ENCODE measurements at places on chromosomes 12 and 14.
A peak's percentile ranks its signal among the peaks of the same experiment; 100 is the strongest.

GRCh38 chr14:61563162-61563511 lies 132.2 kb upstream of the HIF1A start:
- no peak for DNase-seq

- DNase-seq, result no peak
Measured at GRCh38 chr12:26091822-26092221, 33.0 kb downstream of the BHLHE41 start.

GRCh38 chr12:63845726-63846125 lies 1.2 kb downstream of the SRGAP1 start:
- no peak for DNase-seq

DNA sequence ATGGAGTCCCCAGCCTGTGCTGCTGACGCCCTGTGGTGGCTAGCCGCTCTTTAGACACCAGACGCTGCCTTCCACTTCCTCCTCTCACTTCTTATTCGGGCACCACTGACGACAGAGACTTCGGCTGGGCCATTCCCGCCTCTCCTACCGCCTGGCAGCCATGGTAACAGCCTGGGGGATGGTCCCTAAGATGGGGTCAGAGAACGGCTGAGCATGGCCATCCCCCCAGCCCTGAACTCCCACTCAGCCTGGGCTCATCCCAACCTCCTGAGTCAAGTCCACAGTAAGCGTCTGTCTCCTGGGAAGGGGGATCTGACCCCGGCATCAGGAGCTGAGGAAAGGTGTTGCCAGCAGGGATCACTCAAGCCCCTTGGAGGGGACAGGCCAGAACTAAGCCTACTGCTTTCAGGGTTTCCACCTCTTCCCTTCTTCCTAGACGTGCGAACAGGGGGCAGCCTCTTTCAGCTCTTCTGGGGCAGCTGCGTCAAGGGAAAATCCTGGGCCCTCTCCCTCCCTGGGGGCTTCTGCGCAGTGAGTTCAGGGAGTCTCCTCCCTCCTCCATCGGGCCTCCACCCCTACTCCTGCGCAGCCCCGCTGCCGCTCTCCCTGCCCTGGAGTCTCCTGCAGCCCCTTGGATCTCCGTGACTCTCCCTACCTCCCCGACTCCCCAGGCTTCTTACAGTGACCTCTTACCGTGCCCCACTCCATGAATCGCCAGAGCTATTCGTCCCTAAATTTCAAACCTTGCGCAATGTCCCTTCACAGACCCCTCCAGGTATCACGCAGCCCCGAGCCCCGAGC lies 643 bp upstream of the TAMALIN start:
- DNase-seq, result no peak

- no peak for DNase-seq
Measured at GRCh38 chr14:63941023-63941422, 88.2 kb downstream of the SYNE2 start.

GRCh38 chr12:82705774-82706173 lies 19.1 kb downstream of the TMTC2 start:
- no peak for DNase-seq

DNA sequence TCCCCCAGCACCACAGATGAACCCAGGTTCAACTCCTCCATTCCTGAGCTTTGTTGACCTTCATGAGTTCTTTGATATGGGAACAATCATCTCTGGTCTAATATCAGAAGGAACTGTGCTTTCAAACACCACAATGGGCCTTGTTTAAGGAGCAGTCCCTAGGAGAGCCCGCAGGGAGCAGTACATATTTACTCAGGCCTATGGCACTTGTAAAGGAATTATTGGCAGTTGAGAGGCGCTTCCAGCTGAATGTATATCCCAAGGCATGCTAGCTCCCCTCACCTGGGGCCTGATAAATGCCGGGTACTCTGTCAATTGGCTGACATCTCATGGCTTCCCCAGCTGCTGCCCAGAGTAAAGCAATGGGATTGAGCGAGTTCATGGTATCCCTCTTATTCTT lies 76.2 kb downstream of the ZFP36L1 start:
- DNase-seq, result no peak

DNA sequence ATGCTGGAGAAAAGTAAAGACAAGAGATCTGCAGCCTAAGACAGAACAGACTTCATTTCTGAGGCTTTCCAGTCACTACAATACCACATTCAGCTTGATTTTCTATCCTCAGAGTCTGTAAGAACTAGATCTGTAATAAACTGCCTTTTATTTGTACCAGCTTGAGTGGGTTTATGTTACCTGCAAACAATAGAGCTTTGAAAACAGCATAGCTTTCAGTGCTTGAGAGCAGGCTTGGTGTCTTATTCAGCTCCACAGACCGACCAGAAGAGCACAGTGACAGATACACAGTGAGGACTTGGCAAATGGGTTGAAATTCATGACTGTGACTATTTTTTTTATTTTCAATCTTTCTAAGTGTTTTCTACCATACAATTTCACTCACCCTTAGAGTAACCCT lies 207.8 kb upstream of the OTX2 start:
- DNase-seq, result no peak

- no peak for DNase-seq
Measured at GRCh38 chr14:61712137-61712536, 16.8 kb downstream of the HIF1A start.

DNA sequence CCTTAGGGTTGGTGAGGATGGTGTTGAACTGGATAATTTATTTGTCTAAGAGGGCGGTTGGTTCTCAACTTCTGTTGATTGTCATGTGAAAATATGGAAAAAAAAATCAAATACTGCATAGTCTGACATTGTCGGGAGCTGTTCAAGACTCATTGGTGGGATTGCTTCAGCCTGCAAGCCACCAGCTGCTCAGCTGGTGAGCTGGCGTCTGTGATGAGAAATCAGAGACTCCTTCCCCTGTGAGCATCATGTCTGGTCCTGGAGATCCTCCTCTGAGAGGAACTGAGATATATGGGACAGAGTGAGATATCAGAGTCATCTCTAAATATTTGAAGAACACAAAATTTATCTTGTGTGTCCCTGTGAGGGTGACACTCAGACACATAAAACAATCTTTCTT lies 49.9 kb downstream of the TRIM9 start:
- no peak for DNase-seq

GRCh38 chr14:23399591-23399990 lies 8.5 kb downstream of the MYH6 start:
- DNase-seq, result no peak

GRCh38 chr14:35117112-35117511 lies 4.7 kb downstream of the PPP2R3C start:
- no peak for DNase-seq

GRCh38 chr14:94710731-94711130 lies 59.2 kb downstream of the GSC start:
- no peak for DNase-seq

DNA sequence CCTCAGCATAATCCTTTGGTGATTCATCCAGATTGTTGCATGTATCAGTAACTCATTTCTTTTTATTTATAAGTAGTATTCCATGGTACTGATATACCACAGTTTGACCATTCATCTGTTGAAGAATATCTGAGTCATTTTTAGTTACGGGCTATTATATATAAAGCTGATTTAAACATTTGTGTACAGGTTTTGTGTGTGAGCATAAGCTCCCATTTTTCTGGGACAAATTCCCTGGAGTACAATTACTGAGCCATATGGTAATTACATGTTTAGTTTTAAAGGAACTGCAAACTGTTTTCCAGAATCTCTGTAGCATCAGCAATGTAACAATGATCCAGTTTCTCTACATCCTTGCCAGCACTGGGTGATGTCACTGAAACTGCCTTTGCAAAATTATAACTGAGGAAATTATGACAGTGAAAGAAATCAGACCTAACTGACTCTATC lies 236.2 kb upstream of the KRR1 start:
- peak; percentile 60 for DNase-seq

DNA sequence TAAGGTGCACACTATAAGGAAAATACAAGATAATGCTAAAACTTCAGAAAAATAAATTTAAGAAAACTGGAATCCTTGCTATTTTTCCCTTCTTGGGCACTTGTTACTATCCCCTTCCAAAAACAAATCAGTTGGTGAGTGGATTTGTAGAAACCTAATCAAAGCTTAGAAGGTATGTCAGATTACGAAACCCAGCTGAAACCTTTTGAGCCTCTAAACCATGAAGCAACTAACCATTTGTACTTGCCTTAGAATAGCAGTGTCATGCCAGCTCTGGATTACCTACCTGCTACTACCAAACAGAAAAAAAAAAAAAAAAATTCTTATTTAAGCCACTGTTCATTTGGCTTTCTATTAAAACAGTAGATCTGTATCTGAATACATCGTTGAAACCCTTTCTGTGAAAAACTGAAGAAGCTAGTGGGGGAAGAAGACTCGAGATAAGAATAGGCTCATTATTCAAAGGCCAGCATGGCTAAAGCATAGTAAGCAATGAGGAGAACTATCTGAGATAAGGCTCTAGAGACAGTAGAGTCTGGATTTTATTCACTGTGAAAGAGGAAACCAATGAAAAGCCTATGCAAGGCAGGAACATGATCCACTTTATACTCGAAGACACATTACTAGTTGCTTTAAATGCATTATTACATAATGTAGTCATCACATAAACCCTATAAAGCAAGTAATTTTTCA lies 30.2 kb downstream of the OSBPL8 start:
- DNase-seq, result no peak

GRCh38 chr14:50657753-50658152 lies 10.4 kb downstream of the SAV1 start:
- no peak for DNase-seq

DNA sequence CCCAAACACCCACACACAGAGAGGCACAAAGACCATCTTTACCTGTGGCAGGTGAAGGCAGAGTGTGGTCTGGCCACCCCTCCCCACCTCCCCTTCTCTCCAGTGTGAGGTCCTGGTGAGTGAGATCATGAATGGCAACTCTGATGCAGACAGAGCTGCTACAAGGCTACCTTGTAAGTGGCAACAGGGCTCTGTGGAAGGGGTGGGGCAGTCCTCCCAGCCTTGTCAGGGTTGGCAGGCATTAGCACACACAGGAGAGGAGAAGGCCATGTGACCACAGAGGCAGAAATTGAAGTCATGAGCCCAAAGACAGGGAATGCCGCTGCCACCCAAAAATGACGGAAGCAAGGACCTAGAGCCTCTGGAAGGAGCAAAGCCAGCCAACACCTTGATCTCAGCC lies 30.7 kb downstream of the VWF start:
- DNase-seq, result no peak

- DNase-seq, result no peak
Measured at GRCh38 chr12:47273191-47273626, 193.4 kb upstream of the AMIGO2 start.

- DNase-seq, result no peak
Measured at GRCh38 chr12:75738486-75738885, 227.1 kb upstream of the KRR1 start.

DNA sequence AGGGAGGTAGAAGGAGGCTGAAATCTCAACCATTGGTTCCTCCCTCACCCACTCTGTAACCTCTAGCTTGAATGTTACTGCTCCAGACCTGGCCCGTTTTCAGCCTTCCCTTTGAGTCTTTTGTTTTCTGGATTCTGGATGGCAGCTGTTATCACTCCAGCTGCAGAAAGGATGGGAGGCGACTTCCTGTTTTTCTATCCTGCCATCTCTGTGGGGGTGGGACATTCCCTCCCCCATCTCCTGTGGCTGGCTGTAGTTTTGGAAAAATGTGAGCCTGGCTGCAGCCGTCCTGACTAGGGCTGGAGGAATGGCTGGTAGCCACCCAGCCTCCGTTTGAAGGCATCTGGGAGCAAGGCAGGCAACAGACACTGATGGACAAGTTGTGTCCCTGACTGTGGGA lies 2.9 kb upstream of the PPFIBP1 start:
- no peak for DNase-seq

- no peak for DNase-seq
Measured at GRCh38 chr12:38328306-38328895, 11.8 kb downstream of the ALG10B start.

GRCh38 chr12:48937170-48937569 lies 11.9 kb upstream of the FKBP11 start:
- DNase-seq, result no peak

- DNase-seq, result no peak
Measured at GRCh38 chr12:62866451-62867082, 68.4 kb downstream of the PPM1H start.

GRCh38 chr12:118055144-118055557 lies 5.8 kb downstream of the WSB2 start:
- DNase-seq, result no peak

GRCh38 chr12:120061575-120062214 lies 54.9 kb downstream of the RAB35 start:
- DNase-seq, result no peak

DNA sequence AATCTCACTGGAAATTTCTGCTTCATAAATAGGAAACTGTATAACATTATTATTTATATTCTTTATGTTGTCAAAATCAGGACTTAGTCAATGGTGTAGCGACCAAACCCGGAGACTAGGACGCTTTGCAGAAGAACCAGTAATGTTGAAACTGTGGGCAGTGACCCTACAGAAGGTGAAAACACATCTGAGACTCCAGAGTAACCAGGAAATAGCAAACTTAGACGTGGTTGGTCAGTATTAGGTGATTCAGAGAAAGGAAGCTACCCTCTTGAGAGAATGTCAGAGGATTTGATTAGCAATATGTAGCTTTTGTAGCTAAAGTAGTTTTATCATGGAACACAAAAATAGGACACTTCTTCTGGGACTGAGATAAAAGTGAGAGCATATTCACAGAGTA lies 381.9 kb downstream of the SLC16A7 start:
- no peak for DNase-seq

GRCh38 chr14:99274346-99275221 lies 2.6 kb upstream of the BCL11B start:
- DNase-seq, result peak; percentile 72

Measured in epithelial cell of prostate (primary cell).